ENCODE measurements at places on chromosomes 1 and 21.

DNA sequence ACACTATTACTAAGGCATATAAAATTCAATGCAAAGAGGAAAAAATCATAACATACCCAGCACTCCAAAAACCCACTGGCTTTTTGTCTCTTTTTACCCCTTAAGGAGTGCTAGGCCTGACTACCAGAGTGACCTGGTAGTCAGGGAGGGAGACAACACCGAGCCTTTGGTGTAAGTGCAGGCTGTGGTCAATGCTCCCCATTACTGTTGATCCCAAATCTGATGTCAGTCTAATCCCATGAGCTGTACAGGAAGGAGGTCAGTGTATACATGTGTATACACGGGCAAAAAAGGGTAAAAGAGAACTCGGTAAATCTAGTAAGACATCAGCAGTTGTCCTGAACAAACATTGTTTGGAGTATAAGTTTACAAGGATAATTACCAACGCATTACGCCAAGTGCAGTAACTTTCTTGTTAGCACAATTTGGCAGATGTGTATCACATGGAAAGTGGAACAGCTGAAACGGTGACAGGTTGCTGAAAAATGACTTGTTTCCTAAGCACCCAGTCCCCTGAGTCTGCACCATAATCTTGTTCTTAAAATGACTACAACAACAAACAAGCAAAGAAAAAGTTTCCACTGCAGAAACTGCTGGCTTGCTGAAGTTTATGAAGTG, 217.9 kb downstream of the KCNH1 start:
- no peak for DNase-seq

- no peak for DNase-seq
These were observed 263.9 kb upstream of the KAZN start for GRCh38 chr1:14334336-14335176.

GRCh38 chr21:43754948-43755781, 20.9 kb downstream of the CSTB start:
- DNase-seq, result no peak

DNA sequence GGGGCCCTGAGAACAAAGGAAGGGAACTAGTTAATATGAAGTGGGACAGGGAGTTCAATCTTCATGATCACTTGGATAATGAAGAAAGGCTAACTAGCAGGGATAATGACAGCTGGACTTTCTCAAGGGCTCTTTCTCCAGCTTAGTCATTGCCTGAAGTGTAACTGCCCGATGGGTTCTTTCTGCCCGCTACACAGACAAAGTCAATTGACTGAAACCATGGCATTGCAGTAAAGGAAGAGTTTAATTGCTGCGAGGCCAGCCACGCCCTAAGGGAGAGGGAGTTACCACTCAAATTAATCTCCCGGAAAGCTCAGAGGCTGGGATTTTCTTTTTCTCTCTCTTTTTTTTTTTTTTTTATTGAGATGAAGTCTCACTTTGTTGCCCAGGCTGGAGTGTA, 16.6 kb upstream of the SLC2A5 start:
- no peak for DNase-seq

DNA sequence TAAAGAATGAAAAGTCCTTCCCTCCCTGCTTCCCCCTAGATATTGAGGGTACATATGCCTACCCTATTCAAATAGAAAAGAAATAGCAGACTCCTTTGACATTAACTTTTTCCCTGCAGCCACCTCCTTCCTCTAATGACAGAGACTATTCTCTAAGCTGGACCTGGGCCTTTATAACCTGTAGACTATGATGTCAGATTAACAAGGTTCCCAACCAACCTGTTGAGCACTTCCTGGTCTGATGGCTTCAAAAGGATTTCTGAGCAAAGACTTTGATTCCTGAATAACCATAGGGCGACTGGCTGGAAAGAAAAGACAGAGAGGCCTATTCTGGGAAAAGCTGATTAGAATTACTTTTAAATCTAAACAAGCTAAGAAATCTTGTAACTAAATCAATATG, 18.4 kb upstream of the C1orf216 start:
- DNase-seq, result no peak

- DNase-seq, result no peak
These were observed 206.4 kb upstream of the SGIP1 start for GRCh38 chr1:66327588-66327987.

DNA sequence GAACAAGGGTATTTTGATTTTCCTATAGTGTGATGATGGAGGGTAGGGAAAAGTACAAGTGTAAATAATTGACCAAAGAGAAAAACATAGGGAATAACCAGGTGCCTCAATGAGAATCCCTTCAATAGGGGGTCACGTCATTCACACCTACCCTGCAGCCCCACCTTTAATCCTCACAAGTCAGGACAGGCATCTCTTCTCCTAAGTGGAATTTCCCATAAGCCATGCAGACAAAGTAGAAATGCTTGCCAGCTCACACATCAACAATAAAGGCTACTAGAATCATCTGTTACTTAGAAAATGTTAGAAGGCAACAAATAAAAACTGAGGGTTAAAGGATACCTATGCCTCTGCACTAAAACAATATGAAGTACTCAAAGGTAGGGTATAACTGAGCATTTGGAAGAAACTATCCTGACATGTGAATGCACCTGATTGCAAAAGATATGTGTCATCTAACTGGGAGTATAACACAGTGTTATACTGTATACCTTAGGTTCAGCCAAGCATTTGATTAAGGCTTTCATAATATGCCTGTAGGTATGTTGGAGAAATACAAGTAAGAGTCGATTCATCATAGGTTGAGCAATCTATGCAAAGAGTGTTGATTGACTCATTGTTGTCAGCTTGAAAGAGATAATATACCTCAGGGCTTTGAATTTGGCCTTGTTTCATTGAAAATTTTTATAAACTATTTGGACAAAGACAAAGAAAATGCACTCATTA, 32.4 kb upstream of the ATP1A1 start:
- DNase-seq, result no peak

DNA sequence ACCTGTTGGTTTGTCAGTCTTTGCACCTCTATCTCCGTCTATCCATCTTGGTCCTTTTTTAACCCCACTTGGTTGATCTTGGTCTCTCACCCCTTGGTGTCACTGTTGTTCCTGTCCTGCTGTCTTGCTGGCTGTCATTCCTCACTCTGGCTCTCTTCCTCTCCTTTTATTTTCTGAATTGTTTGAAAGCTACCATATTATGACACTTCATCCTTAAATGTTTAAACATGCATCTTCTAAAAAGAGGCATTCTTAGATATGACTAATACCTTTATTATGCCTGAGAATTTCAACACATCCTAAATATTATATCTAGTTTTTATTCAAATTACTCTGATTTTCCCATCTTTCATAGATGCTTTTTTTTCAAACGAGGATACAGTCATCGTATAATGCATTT, 37.0 kb downstream of the BACH1 start:
- DNase-seq, result no peak

DNA sequence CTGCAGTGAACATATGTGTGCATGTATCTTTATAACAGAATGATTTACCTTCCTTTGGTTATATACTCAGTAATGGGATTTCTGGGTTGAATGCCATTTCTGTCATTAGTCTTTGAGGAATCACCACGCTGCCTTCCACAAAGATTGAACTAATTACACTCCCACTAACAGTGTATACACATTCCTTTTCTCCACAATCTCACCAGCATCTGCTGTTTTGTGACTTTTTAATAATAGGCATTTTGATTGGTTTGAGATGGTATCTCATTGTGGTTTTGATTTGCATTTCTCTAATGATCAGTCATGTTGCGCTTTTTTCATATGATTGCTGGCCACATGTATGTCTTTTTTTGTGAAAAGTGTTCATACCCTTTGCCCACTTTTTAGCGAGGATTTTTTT, 680.5 kb downstream of the PTPRC start:
- DNase-seq, result no peak

GRCh38 chr1:51664421-51665240, 47.7 kb downstream of the OSBPL9 start:
- no peak for DNase-seq

DNA sequence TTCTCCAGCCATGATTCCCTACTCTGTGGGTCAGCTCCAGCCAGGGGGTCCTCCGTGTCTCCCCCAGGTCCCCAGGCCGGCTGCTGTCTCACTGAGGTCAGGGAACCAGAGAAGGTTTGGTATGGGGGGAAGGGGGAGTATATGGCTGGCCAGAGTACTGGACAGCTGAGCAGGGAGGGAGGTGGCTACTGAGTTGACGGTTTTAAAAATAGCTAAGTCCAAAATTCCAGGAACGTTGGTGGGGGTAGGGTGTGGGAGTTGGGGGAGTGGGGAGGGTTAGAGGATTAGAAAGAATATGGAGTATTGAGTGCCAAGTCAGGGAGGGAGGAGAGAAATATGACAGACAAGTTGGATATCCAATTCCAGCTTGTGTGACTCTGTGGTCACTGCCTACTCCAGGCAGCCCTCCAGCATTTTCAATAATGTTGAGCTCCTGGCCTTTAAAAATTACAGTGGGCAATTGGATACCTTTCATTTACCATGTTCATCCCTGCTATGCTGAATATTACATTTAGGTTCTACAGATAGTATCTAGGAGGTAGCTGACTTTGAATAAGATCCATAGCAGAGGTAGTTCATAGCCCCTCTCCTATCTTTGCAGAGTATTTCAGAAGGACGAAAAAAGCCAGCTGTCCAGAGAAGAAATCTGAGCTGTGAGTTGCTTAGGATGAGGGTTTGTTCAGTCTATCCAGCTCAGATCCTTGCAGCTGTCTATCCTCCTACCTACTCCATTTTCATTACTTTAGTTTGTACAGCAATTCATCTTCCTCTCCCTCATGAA, at the start of gene HJV:
HJV (minus strand) TSS at position 114 of the 781 bp plus-strand sequence. CDS start 1,504 bp downstream, outside the sequence.
- DNase-seq, result no peak

DNA sequence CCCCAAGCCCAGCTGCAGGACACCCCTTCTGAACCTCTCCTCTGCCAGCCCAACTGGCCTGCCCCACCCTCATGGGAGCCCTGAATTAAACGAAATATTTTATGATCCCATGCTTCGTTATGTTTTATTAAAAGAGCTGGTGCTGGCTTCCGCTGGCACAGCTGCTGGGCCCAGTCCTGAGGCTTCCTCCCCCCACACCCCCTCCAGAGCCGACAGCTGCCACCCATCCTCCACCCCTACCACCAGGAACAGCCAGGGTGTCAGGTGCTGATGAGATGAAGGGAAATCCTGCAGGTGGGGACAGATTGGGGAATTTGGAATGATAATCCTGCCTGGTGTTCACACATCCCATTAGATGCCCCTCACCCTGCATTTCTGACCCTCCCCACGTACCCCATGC, 19.0 kb downstream of the IGSF21 start:
- DNase-seq, result no peak

GRCh38 chr1:21773585-21773984, 9.4 kb downstream of the USP48 start:
- no peak for DNase-seq

GRCh38 chr1:244945109-244945671, 80.8 kb upstream of the HNRNPU start:
- DNase-seq, result no peak

DNA sequence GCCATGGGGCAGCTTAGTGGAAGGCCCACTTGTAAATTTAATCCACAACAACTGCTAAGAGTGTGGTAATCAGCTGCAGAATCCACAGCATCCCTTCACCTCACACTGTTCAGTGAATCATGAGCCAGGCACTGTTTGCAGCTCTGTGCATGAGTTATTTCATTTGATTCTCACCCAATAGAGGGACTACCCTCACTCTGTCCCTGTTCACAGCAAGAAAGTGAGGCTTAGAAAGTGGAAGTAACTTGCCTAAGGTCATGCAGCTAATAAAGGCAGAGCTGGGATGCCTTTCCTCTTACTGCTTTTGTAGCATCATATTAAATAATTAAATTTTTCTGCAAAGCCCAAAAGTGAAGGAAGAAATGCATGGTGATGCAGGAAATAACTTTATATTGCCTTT, 346.5 kb upstream of the PLD5 start:
- no peak for DNase-seq

DNA sequence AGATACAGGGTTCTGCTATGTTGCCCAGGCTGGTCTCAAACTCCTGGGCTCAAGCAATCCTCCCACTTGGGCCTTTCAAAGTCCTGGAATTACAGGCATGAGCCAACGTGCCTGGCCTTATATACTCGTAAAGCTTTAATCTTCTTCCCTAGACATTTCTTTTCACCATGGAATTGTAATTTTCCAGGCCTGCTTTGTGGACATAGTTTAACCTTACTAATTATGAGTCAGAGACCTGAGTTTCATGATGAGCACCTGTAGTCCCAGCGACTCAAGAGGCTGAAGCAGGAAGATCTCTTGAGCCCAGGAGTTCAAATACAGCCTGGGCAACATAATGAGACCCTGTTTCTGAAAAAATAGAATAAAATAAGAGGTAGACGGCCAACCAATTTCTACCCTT, 12.3 kb downstream of the PATJ start:
- DNase-seq, result no peak

GRCh38 chr1:180911640-180912191, 981 bp upstream of the KIAA1614 start:
- DNase-seq, result no peak
